CD4-positive, alpha-beta T cell treated with Interleukin-4 for 1 hour (primary cell): ENCODE measurements at places on chromosomes 2 and 18.

DNA sequence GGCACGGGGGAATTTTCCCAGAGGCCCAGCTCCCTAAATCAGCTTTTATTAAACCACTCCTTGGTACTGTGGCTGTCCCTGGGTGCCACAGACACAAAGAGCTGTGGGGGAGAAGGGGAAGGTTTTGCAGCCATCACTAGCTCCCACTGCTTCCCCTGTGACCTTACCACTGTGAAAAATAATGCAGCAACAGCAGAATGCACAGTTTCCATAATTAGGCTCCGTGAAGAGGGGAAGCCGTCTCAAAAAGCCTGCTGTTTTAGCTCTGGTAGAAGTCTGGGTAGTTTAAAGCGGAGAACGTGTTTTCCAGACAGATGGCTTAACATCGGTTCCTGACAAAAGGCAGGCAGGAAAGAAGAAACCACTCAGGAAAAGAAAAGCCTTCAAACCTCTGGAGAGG lies 27.5 kb upstream of the CAB39 start:
- DNase-seq: no peak

GRCh38 chr2:136212426-136213378 lies 94.8 kb upstream of the CXCR4 start:
- DNase-seq: peak; percentile 66

DNA sequence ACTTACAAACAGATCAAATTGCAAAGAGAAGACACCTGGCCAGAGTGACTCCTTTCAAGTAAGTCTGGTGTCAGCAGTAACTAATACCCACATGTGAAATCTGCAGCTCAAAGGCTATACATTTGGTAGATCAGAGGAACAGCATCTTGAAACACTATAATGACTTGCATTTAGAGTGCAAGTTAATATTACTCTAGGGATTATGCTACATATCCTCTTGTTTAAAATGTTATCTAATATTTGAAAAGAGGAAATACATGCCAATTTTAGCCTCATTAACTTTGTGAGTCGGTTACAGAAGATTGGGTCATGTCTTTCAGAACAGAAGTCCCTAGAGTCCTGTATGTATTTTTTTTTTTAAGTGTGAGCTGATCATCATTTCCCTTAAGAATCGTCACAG lies 15.2 kb downstream of the LANCL1 start:
- DNase-seq: no peak

DNA sequence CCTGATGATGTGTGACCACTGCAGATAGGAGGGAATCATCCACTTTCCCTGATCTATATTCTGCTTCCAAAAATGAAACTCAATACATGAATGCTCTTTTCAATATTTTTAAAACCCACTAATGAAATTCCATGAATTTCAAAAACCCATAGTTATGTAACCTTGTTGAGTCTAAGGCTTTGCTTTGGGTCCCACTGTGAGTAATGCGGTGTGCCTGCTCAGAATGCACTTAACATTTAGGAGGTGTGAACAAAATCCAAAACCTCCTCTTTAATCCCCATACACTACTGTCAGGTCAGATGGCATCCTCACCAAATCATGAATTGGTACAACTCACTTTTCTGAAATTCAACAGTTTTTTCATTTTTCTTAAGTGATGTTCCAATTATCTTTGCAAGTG lies 50.4 kb downstream of the CCDC93 start:
- no peak for DNase-seq

DNA sequence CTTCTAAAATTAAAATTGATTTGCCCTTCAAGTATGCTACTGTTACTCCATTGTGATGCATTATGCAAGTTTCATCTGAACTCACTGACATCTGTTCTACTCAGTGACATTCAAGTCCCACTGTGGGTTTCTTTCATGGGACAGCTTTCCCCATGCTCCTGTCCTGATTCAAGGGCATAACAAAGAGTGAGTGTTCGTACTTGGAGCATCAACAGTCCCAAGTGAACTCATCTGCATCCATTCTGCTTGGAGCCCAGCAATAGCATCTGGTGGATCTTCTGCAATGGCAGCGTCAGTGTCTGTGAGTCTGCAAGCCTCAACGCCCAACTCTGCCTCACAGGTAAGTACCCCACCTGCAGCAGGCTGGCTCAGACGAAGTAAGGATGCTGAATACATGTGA lies 27.5 kb downstream of the BUB1 start:
- DNase-seq: no peak

DNA sequence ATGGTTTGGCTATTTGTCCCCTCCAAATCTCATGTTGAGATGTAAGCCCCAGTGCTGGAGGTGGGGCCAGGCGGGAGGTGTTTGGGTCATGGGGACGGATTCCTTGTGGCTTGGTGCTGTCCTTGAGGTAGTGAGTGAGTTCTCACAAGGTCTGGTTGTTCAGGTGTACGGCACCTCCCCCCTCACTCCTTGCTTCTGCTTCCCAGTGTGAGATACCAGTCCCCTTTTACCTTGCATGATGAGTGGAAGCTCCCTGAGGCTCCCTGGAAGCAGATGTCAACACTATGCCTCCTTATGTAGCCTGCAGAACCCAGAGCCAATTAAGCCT lies 232.6 kb downstream of the LDLRAD4 start:
- DNase-seq: no peak

- no peak for DNase-seq
Observed at GRCh38 chr2:154681741-154682140, 16.8 kb upstream of the KCNJ3 start.

- no peak for DNase-seq
Observed at GRCh38 chr18:48453330-48454066, 44.3 kb upstream of the ZBTB7C start.

- no peak for DNase-seq
Observed at GRCh38 chr2:239881031-239881471, 144.1 kb downstream of the NDUFA10 start.

DNA sequence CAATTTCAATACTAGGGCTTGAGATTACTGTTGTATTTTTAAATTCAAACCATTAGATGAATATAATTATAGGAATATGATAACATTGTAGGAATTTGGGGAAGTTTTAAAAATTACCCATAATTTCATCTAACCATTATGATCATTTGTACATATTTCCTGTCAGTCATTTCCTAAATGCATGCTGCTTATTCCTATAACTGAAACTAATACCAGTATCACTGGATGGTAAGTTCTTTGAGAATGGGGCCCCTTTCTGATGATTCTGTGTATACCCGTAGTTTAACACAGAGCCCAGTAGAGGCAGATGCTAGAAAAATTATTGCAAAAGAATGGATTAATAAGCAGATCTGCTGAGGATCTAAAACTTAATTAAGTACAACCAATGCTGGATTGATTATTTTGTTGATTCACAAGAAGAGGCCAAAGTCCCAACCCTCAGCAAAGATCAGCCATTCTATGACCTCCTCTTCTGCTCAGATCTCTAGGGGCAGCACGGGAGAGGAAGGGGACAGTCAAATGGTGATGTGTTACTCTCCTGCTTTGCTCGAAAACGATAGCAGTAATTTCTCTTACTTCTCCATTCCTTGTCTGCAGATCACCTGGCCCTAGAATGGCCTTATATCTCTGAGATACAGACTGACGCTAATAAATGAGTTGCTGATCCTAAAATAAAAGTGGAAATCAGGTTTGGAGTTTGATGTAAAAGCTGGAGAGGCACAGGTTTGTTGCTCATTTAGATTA lies 69.5 kb upstream of the PELI1 start:
- peak; percentile 46 for DNase-seq

- no peak for DNase-seq
Observed at GRCh38 chr2:84701880-84702279, 179.0 kb downstream of the TRABD2A start.

DNA sequence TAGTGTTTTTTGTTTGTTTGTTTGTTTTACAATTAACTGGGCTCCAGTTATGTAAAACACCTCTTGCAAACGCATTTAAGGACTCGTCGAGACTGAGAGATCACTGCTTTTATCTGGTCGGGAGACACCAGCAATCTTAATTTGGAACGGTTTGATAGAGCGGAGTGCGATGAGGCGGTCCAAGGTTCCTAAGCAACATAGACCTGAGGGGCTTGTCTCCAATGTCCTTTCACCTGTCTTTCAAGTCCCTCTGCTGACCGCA lies 729 bp upstream of the SELENOI start:
- no peak for DNase-seq

- DNase-seq: peak; percentile 73
Observed at GRCh38 chr2:39216346-39217191, 27.2 kb downstream of the CDKL4 start.

DNA sequence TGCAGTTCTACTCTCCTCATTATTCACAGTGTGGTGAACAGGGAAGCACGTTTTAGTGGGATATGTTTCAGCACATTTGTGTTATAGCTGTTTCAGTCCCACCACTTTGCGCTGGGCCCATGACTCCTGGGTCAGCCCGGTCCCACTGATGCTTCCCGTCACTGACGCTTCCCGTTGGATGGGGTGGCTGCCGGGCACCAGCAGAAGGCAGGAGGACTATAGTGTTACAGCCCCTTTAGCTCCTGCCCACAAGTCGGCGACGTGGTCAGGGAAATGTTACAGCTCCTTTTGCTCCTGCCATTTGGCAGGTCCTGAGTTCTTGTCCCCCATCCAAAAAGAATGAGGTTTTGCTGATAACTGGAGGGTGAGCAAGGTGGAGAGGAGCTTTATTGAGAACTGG lies 732.2 kb downstream of the NR4A2 start:
- no peak for DNase-seq

GRCh38 chr2:54360055-54360792 lies 95.9 kb upstream of the SPTBN1 start:
- no peak for DNase-seq

DNA sequence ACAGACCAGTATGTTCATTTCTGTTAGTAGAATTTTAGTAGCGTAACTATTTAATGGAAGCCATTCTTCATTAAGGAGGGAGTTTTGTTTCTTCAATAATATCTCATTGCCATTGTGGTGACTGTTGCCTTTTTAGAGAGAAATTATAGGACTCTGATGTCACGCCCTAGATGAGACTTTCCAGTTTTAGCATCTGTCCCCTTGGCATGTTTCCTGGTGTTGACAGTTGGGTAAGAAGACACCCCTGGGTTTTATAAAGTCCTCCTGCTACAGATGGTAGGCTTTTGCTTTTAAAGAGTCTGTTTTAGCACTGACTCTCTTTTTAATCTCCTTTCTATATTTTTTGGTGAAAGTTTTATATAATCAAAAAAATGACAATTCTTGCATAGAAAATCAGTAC lies 41.9 kb downstream of the KCNJ3 start:
- no peak for DNase-seq

DNA sequence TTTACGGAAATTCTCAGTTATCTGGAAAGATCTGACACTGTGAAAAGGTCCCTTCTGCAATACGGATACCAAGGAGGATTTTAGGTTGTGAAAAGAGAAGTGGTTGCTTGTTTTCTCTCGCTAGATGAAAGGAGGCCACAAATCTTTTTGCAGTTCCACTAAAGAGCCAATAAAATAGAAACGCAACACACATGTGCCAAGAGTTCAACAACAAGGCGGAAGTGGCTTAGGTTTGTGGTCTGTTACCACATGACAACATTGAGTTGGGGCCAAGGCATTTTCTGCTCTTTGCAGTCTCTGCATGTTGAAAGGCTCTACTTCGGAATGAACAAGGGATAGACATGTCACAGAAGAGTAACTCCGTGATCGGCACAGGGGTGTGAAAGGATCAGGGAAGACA lies 115.7 kb upstream of the OSR1 start:
- peak; percentile 61 for DNase-seq

DNA sequence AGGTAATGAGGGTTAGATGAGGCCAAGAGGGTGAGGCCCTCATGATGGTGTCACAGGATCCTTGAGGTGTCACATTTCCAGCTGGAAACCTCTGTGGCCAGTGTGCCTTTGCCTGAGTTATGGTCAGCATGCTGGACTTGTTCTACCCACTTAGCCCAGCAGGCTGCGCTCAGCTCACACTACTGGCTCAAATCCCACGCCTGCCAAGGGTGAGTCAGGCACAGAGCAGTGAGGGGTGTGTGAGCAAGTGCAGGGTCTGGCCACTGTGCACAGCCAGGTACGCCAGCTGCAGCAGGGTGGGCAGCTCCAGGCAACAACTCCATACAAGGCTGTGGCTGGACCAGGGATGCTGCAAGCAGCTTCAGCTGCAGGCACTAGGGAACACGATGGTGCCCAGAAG lies 616.6 kb upstream of the FSHR start:
- no peak for DNase-seq

- no peak for DNase-seq
Observed at GRCh38 chr2:158644139-158644538, 151.0 kb upstream of the DAPL1 start.
